ENCODE measurements at places on chromosomes 13 and 19. TPM values are rescaled to one million over a fixed set of nuclear protein-coding genes. Genes with fewer than 3 reads are reported as not detected.

- no peak for DNase-seq
- H3K27me3 ChIP-seq: no peaks in the 10 kb centered on the region
- H3K27ac ChIP-seq: no peak overlapping the region
- H3K4me3 ChIP-seq: no peak overlapping the region
- H3K4me1 ChIP-seq: no peaks in the 10 kb centered on the region
Measured at GRCh38 chr13:89372193-89372592, 1701.0 kb downstream of the SLITRK5 start.

The HIPK4 gene
- total RNA-seq: not detected

DNA sequence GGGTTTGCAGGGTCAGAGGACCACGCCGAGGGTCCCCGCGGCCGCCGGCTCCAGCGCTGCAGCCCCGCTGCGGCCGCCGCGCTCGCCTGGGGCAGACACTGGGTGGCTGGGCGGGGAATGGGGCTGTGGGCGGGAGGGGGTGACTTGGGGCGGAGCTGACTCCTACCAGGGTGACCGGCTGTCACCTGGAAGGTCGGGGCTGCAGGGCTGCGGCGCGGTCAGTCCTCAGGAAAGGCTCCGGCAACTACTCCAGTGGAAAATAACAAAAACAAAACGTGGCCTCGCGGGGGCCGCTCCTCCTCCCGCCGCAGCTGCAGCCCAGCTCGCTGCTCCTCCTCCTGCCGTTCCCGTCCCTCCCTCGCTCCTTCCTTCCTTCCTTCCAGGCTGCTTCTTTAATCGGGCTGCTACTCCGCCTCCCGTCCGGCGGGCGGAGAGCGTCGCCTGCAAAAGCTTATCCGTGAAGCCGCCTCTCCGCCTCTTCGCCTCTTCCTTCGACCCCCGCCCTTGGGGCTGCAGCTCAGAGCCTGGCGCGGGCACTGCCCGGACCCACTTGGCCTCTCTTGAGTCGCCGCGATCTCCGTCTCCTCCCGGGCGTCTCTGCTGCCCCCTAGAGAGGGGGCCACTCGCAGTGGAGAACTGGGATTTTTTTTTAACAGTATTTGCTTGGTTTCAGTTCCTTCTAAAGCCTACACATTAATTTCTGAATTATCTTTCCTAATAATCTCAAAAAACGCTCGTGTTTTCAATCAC is at the start of gene TBC1D4:
TSS of gene TBC1D4 (minus strand) at position 100 of the 750 bp plus-strand sequence. CDS start 402 bp downstream, outside the sequence.
- H3K4me3 ChIP-seq: peak within 1 kb of the TSS; percentile 97
- H3K27me3 ChIP-seq: peaks cover 7% of the 10 kb centered on the region
- H3K27ac ChIP-seq: peak within 1 kb of the TSS; percentile 95
- DNase-seq: peak; percentile 87
- H3K4me1 ChIP-seq: peaks cover 27% of the 10 kb centered on the region

The RGL3 gene
- total RNA-seq: 44.8 TPM

The KCTD12 gene
- total RNA-seq: 154 TPM

DNA sequence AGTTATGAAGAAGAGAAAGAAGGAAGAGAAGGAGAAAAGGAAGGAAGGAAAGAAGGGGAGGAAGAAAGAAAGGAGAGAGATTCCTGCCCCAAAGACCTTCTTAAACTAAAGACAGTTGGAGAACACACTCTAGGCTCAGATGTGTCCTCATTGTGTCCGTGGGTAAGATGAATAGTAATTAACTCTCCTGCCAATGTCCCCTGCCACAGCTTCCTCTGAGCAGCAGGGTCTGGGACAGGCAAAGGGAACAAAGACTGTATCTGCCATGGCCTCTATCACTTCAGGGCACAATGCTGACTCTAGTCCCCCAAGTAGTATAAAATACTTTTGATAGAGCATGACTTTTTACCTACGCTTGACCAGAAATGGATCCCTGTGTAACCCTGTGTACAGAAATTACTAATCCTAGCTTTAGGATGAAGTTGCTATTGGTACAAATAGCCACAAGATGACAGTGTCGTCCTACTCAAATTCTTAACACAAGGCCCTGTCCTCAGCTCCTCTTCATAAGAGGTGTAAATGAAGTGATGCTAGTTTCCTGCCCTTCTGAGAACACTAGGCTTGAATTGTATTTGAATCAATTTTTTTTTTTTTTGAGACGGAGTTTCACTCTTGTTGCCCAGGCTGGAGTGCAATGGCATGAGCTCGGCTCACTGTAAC is 186.2 kb upstream of the GPR12 start:
- no peaks in the 10 kb centered on the region for H3K36me3 ChIP-seq
- peaks cover 24% of the 10 kb centered on the region for H3K27me3 ChIP-seq
- H3K4me3 ChIP-seq: no peak overlapping the region

- H3K27ac ChIP-seq: no peak overlapping the region
- peaks cover 13% of the 10 kb centered on the region for H3K4me1 ChIP-seq
- H3K4me3 ChIP-seq: peak overlapping the region; percentile 80
- H3K27me3 ChIP-seq: peaks cover 81% of the 10 kb centered on the region
- no peaks in the 10 kb centered on the region for H3K36me3 ChIP-seq
- no peak for DNase-seq
Measured at GRCh38 chr19:53909471-53910169, 542 bp downstream of the CACNG7 start.
